ENCODE measurements at places on chromosomes 2 and 18.
A peak's percentile ranks its signal among the peaks of the same experiment; 100 is the strongest.

DNA sequence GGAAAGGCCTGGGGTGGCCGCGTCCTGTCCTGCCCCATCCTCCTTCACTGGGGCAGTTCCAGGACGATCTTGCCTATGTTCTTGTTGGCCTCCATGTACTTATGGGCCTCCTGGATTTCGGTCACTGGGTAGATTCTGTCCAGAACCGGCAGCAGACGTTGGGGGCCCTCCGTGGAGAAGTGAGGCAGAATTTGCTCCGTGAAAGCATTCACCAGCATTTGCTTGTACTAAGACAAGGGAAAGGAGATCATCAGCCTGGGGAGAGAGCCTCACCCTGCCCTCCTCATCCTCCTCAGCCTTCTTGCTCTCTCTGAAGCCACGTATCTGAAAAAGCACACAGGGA is 1.4 kb upstream of the SF3B6 start:
- DNase-seq = no peak

DNA sequence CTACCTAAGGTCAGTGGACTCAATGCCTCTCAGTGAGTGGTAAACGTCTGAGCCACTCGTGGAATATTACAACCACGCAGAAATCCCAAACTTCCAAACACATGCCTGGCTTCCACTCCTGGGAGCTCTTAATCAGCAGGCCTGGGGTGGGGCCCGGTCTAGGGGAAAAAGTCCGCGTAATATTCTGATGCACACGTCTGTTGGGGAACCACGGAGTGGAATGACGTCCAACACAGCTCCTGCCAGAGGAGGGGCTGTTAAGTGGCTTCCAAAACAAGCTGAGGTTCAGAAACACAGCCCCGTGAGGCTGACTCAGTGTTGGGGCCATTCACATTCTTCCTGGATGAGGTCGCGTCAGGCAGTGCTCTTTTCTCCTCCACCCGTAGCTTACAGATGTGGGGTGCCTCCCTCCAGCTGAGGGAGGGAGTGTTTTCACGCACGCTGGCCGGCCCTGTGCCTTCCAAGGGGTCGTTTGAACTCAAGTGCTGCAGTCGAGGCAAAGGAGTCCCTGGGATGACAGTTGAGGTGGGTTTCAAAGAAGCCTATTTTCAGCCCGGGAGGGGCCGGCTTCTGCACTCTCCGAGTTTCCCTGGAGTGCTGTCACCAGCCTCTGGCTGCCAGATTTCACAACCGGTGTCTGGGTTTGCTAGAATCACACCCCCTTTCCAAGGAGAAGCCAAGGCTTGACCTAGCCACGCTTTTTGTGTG is 73.1 kb downstream of the ACKR3 start:
- DNase-seq = no peak

DNA sequence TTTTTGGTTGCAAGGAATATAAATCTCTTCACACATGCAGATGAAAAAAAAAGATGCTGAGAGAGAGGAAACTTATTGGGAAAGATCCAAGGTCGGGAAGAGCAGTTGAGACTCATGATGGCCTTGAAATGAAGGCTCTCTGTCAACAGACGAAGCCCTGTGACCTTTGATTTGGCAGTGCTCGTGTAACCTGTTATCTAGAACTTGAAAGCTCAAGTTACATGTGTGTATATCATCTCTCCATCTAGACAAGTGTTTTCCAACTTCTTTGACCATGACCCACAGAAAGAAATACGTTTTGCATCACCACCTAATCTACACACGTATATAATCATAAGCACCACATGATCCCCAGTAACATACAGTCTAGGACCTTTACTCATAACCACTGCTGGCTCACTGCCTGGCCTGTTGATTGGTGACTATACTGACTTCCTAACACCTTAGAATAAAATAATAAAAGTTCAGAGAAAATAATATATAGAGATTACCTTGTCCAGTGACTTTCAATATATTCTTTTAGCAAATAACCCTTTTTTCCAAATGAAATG is 319.0 kb upstream of the PKDCC start:
- DNase-seq = no peak

GRCh38 chr2:194319222-194319992 is 1337.6 kb upstream of the SLC39A10 start:
- DNase-seq = no peak

GRCh38 chr2:12271589-12271984 is 445.1 kb upstream of the TRIB2 start:
- no peak for DNase-seq

- DNase-seq = no peak
Measured at GRCh38 chr2:238346544-238346943, 26.2 kb downstream of the TRAF3IP1 start.

GRCh38 chr2:196344397-196344796 is 173.0 kb upstream of the STK17B start:
- DNase-seq = no peak

- no peak for DNase-seq
Measured at GRCh38 chr2:105432749-105433148, 33.9 kb upstream of the FHL2 start.

GRCh38 chr2:204871231-204871953 is 326.1 kb downstream of the PARD3B start:
- peak; percentile 42 for DNase-seq

GRCh38 chr2:182962641-182963040 is 75.6 kb downstream of the NCKAP1 start:
- DNase-seq = no peak

DNA sequence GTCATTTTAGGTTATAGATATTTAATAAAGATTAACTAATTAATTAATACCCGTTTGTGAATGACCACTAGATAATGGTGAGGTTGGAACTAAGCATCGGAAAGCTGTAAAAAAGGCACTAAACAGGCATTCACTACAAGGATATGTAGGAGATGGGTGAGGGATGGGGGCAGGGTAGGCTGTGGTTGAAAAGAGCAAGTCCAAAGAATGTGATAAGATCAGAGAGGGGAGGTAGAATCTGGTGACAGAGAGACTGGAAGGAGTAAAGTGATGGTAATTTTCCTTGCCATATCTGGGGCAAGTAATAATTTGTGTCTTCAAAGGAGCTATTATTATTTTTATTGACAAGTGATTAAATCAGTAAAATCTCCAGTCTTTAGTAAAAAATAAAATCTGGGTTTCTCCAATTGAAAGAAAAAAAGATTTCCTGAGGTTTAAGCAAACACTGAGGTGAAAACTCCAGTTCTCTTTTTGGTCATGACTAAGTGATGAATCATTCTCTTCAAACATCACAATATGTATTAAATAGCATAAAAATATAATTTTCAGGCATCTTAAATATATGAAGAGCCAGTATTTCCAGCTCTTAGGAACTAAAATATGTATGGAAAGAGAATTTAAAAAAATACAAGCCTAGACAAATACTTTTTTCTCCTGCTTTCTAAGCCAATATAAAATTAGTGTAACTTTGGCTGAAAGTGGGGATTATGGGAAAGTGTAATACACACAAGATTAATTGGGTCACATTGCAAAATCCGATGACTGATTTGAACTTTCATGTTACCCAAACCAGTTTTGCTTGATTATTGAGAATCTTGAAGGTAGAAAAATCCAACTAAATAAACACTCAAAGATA is 259.1 kb upstream of the RBMS1 start:
- DNase-seq = no peak

GRCh38 chr2:239589270-239589825 is 188.5 kb upstream of the HDAC4 start:
- no peak for DNase-seq

DNA sequence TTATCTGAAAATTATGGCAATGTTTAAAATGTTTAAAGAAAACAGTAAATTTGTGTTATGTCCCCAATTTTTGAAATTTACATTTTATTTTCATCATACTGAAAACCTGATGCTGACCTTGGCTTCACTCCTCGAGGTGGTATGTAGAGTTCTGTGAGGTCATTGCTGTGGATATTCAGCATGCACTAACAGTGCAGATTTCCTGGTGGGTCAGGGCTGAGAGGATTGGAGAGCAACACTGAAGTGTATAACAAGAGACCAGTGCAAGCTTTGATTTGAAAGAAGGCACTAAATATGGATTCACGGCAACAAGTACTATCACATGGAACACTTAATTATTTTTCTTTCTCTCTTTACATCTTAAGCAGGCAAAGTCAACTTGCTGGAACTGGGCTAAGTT is 134.1 kb downstream of the SLC8A1 start:
- DNase-seq = no peak

- no peak for DNase-seq
Measured at GRCh38 chr2:56892382-56892781, 708.6 kb downstream of the CCDC85A start.

- DNase-seq = no peak
Measured at GRCh38 chr2:50116096-50117010, 915.6 kb downstream of the NRXN1 start.

- DNase-seq = no peak
Measured at GRCh38 chr18:24249716-24250115, 110.9 kb downstream of the CABYR start.

DNA sequence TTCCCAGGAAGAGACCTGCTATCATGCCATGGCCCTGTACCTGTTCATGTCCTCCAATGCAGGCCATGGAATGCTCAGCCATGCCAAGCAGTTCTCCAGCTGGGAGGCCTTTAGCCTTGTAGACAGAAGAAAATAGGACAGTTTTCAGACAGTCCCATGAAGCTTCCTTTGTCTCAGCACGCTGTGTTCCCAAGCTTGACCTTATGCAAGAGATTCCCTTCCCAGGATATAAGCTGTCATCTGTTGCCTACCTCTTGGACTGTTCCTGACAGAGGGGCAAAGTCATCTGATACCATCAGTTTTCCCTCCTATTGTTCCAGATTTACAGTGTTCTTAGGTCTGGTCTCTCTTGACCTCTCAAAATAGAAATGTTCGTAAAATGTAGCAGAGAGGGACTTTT is 96.6 kb upstream of the EML6 start:
- DNase-seq = no peak

- peak; percentile 25 for DNase-seq
Measured at GRCh38 chr2:131148426-131148825, 43.3 kb downstream of the PLEKHB2 start.

- no peak for DNase-seq
Measured at GRCh38 chr18:53486296-53486695, 738.2 kb downstream of the MBD2 start.

GRCh38 chr2:192195548-192196418 is 1.1 kb upstream of the TMEFF2 start:
- DNase-seq = peak; percentile 94

DNA sequence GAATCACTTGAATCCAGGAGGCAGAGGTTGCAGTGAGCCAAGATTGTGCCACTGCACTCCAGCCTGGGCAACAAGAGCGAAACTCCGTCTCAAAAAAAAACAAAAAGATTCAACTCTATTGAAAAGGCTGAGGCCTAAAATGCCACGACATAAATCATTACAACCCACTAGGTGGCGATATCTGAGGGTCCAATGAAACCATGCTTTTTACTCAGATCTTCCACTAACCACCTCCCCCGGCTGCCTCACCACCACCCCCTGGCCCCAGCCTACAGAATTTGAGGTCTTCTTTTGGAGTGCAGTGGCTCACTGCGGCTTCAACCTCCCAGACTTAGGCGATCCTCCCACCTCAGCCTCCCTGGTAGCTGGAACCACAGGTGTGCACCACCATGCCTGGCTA is 57.5 kb downstream of the AP1S3 start:
- no peak for DNase-seq

DNA sequence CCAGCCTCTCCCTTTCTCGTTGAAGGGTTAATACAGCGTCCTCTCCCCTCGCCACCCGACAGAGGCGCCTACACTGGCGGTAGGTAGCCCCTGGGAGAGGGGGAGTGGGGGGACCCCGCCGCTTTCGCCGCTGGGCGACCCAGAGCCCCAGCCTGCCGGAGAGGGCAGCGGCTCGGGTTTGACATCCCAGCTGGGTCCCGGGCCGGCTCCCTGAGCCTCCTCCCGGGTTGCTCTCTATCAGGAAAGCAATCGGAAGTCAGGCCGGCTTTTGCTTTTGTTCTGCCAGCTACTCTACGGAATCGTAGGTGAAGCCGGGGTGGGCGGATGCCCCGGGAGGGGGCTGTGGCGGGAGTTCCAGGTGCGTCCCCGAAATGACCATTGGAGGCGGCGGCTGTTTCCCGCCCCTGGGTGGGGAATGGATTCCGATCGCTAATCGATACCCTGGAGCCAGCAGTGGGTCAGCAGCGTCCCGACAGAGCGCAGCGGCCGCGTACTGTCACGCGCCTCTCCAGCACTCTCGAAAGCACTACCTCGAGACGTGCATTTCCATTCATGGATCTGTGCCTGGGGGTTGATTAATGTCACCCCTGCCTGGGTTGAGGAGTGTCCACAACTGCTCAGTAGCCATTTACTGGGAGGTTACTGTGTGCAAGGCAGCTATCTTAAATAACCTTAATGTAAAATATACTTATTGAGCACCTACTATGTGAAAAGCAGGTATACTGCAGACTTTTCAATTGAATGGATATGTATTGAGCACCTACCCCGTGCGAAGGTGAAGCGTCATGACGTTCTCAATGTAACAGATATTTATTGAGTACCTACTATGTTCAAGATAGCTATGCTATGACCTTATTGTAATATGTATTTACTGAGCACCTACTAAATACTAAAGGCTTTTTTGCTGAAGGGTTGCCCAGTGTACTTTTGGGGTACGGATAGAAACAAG is 1.1 kb downstream of the MAPK4 start:
- no peak for DNase-seq

Data from NCI-H2227 treated with DMSO at 0.1 percent for 48 hours (cell line).